ENCODE measurements at places on chromosomes 3 and 15.

- no peak for DNase-seq
Observed at GRCh38 chr3:13365390-13366379, 54.4 kb downstream of the NUP210 start.

- no peak for DNase-seq
Observed at GRCh38 chr15:73760330-73761329, 7.5 kb upstream of the INSYN1 start.

DNA sequence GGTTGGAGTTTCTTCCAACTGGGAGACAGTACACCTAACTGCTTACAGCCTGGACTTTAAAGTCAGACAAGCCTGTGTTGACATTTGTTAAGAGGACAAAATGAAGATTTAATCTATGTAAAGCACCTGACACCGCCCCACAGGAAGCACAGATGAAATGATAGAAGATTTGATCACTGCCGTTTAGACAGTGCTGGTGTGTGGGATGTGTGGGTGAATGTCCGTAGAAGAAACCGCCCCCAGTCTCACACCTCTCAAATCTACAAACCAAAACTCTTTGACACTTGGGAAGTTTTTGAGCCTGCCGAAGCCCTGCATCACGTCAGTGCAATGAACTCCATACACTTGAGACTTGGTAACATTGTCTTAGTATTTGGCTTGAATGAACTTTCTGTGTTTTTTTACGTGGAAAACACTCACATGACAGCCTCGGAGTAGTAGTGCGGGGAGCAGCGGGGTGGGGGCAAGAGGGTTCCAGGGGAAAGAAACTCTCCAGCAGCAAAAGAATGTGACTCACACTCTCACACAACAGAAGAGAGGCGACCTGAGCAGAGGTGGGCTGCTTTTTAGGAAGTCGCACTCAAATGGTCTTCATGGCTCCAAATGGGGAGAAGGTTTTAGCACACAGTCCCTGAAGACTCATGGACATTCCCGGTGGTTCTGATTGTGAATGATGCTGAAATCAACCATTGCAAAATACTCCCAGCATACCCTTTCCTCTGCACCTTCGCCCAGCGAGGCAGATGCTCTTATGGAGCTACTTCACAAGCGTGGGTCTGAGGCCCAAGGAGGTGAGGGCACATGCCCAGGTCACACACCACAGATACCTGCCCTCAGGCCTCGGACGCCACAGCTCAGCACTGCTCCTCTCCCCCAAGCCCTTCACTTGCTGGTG, 79.2 kb downstream of the SRGAP3 start:
- DNase-seq = no peak

DNA sequence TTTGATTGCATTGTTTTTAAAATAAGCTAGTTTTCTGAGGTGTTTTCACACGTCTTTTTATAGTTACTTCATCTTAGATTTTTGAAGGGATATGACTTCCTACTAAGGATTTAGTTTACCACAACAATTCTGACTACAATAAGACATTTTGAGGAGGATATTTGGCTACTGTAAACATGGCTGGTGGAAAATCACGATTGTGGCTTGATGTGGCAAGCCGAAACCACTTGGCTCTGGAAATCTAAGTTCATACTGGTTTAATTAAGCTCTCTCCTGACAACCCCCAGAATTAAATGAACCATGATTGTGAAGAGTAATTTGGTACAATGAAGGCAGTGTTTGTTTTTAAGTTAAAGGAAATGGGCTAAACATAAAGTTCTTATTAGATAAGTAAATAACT, 30.8 kb downstream of the ST3GAL6 start:
- no peak for DNase-seq

GRCh38 chr15:48426044-48426443, 94.8 kb downstream of the DUT start:
- DNase-seq = no peak

DNA sequence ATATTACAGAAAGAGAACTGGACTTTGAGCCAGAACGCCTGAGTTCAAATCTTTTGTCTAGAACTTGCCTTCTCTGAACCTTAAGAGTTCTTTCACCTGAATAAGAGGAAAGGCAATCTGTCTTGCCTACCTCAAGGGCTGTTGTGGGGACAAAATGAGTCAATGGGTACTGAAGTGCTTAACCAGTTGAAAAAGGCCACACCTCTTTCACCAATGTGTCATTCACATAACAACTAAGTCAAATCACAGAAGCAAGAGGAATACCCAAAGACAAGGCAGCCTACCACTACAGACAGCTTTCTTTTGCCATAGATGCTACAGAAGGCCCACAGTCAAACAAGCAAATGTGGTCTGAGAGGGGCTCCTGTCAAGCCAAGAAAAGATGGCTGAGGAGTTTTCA, 39.7 kb downstream of the NBEAL2 start:
- DNase-seq = no peak

GRCh38 chr3:126436826-126437717, 38.6 kb downstream of the ZXDC start:
- no peak for DNase-seq

GRCh38 chr3:79937567-79937966, 169.8 kb upstream of the ROBO1 start:
- DNase-seq = no peak

- no peak for DNase-seq
Observed at GRCh38 chr3:33645060-33645647, 72.9 kb downstream of the CLASP2 start.

DNA sequence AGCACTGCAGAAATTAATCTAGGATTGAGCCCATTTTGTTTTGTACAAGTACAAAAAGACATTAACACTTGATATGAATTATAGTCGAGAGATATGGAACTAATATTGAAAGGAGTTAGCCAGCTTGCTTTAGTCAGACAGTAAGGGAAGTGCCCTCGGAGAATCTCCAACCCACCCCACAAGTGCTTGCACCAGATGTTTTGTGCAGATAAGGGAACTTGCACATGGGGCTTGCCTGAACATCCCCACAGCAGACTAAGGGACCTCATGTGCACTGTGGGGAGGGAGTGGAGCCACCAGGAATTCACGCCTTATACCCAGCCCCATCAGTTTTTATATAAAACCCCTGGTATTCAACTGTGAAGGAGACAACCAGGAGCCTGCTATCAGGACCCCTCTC, 122.3 kb downstream of the EFHB start:
- peak; percentile 38 for DNase-seq

DNA sequence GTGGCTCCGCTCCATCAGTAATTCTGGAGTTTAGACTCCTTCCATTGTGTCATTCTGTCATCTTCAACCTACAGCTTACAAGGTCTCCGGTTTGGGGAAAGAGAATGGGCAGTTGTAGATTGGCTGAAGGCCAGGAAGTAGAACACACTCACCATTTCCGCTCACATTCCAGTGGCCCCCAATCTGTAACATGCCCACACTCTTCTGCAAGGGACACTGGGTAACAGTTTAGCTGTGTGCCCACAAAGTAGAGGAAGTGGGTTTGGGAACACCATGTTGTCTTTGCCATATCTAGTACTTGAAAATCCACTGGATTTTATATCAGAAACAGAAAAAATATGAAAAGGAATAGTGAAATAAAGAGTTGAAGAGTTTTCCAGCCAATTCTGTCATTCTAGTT, 153.5 kb downstream of the SV2B start:
- peak; percentile 70 for DNase-seq

- DNase-seq = peak; percentile 88
Observed at GRCh38 chr3:158731938-158732855, at the start of gene RARRES1. Gene RARRES1, minus strand, starts transcription at chr3:158732457. Its CDS starts 42 bp downstream, at chr3:158732415.

DNA sequence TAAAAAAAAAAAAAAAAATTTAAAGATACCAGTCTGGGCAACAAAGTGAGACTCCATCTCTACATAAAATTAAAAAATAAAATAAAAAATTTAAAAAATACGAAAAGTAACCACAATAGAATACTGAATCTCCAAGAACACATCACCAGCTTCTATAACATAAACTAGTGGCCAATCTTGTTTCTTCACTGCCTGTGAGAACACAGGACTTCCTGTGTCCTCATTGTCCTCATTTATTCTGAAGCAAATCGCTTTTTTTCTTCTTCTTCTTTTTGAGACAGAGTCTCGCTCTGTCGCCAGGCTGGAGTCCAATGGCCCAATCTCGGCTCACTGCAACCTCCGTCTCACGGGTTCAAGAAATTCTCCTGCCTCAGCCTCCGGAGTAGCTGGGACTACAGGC, 28.6 kb upstream of the RAB7A start:
- DNase-seq = peak; percentile 57

- DNase-seq = no peak
Observed at GRCh38 chr3:42685363-42685881, at the start of gene KLHL40. Gene KLHL40, plus strand, starts transcription at chr3:42685537. Its CDS starts 82 bp downstream, at chr3:42685619.

DNA sequence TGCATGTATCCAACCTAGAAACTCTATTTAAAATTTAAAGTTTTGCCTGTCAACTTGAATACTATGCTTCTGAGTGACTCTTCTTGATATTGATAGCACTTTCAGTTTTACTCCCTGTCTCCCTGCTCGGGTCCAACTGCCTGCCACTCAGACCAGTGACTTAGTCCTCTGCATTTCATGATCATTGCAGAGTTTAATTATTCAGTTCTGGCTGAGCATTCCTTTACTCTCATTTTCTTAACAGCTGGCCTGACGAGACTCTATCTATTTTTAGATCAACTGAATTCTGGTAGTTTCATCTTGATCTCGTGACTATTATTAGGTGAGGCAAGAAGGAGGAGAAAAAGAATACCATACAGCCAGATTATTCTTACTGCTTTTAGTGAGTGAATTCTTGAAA, 617.4 kb downstream of the SI start:
- DNase-seq = no peak

DNA sequence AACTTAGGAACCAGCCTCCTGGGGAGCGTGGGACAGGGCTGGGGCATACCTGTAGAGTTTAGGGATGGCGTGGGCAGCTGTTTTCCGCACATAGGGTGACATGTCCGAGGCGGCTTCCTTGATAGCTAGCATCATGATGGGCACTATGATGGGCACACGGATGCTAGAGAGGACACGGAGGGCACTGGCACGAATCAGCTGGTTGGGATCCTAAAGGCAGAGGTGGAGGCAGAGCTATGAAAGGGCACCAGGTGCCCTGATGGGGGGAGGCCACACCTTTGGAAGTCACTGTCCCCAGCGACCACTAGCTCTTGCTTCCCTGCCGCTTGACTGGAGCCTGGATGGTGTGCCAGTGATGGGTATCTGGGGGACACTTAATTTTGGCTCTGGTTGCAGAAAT, 28.3 kb downstream of the AP3B2 start:
- DNase-seq = no peak

- no peak for DNase-seq
Observed at GRCh38 chr3:29805757-29806156, 524.9 kb downstream of the RBMS3 start.

DNA sequence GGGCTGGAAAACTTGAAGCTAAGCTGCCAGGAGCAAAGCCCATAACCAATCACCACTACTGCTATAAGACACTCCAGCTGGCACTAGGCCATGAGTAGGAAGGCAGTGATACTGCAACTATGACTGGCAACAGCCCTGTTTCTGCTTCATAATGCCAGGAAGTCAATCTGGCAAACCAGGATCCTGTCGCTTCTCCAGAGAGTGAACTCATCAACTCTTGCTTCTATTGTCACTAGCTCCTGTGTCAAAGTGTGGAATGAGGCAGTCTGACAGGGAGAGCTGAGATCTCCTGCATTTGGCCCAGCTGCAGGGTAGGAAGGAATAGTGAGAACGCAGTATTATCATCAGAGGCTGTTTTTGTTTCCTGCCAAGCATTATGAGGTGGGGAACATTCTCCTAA, 105.3 kb downstream of the CTNNB1 start:
- DNase-seq = no peak

GRCh38 chr3:157101486-157101885, 58.5 kb downstream of the CCNL1 start:
- DNase-seq = peak; percentile 68

GRCh38 chr3:34361921-34362320, 563.5 kb downstream of the PDCD6IP start:
- peak; percentile 86 for DNase-seq

DNA sequence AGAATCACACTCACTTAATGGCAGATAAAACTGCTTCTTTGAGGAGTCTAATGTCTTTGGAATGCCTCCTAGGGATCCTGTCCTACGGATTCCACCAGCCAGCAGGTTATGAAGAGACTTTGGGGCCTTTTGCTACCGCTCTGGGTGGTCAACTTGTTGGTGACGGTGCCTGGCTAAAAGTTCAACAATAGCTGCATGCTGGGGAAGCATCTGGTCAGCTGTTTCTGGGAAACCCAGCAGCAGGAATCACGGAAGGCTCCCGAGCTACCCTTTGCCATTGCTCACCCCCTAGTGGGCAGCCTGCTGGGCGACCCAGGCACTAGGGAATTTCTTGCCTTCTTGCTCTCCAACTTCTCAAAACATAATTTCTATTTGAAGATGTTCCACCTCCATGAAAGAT, 263.3 kb downstream of the NEK10 start:
- peak; percentile 5 for DNase-seq

- no peak for DNase-seq
Observed at GRCh38 chr3:13546667-13547171, 2.2 kb upstream of the FBLN2 start.

GRCh38 chr3:65785065-65785645, 253.6 kb downstream of the MAGI1 start:
- peak; percentile 32 for DNase-seq

- DNase-seq = no peak
Observed at GRCh38 chr15:97783240-97783639, 177.3 kb upstream of the ARRDC4 start.

DNA sequence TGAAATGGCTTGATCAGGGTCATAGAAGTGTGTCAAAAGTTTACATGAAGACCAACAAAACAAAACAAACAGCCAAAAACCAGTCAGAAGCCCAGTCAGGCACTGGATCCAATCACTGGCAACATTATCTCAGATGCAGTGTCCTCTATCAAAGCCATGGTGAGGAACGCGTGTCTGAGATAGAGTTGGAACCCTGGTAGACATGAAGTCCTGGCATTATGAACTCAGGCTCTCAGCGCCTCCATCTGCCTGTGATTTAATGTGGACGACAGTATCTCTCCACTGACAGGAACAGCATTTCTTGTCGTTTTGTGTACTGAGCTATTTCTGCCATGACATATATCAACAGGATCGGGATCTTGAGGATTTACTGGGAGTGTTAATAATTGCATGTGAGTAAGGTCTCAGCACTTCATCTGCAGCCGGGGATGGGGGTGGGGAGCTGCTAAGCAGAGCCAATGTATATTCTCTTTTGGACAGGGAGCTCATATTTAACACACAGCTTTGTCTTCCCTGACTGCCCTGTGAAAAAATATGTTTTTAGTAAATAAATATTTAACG, 1120.0 kb downstream of the IGSF11 start:
- DNase-seq = no peak

- DNase-seq = peak; percentile 33
Observed at GRCh38 chr3:71064956-71065763, 518.4 kb downstream of the FOXP1 start.

DNA sequence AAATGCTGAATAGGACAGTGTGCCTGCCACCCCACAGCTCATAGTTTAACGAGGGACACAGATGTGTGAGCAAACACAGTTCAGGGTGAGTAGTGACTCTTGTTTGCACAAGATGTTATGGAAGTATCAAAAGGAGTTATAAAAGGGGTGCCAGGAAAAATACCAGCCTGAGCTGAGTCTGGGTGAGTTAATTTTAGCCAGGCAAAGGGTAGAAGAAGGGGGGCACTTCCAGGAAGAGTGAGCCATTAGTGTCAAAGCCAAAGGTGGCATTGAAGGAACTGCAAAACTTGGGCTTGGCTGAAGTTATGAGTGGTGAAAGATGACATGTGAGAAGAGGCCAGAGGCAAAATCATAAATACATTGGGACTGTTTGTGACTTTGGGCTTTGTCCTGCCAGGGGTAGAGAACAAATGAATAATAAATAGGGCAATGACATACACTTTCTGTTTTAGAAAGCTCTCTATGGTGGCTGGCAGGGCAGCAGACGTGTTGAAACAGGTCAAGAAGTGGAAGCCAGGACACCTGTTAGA, 1.9 kb upstream of the SPPL2A start:
- no peak for DNase-seq

GRCh38 chr3:50238549-50239026, 2.6 kb downstream of the GNAI2 start:
- DNase-seq = peak; percentile 85

Data from suppressor macrophage (primary cell).